ENCODE measurements at places on chromosomes 1 and 21. TPM values are rescaled to one million over a fixed set of nuclear protein-coding genes. Genes with fewer than 3 reads are reported as not detected.

- DNase-seq: no peak
- no peaks in the 10 kb centered on the region for H3K36me3 ChIP-seq
- H3K4me1 ChIP-seq: no peaks in the 10 kb centered on the region
- no peak overlapping the region for H3K27ac ChIP-seq
- H3K4me3 ChIP-seq: no peak overlapping the region
- no peaks in the 10 kb centered on the region for H3K27me3 ChIP-seq
Observed at GRCh38 chr1:99269321-99269720, 5.0 kb downstream of the PLPPR4 start.

GRCh38 chr21:45999581-46000181 is 18.1 kb downstream of the COL6A1 start:
- no peaks in the 10 kb centered on the region for H3K27me3 ChIP-seq
- no peak overlapping the region for H3K27ac ChIP-seq
- H3K36me3 ChIP-seq: no peaks in the 10 kb centered on the region
- H3K4me1 ChIP-seq: no peaks in the 10 kb centered on the region
- H3K4me3 ChIP-seq: no peak overlapping the region

- no peak for DNase-seq
- no peaks in the 10 kb centered on the region for H3K36me3 ChIP-seq
- H3K4me3 ChIP-seq: no peak overlapping the region
- H3K27ac ChIP-seq: no peak overlapping the region
Observed at GRCh38 chr1:111513410-111514020, 10.1 kb upstream of the ADORA3 start.

- H3K27ac ChIP-seq: no peak overlapping the region
- no peak for DNase-seq
- H3K4me1 ChIP-seq: no peaks in the 10 kb centered on the region
- H3K4me3 ChIP-seq: no peak overlapping the region
- no peaks in the 10 kb centered on the region for H3K36me3 ChIP-seq
Observed at GRCh38 chr1:6168947-6169586, 11.1 kb downstream of the CHD5 start.

GRCh38 chr1:41394959-41395956 is 34.0 kb downstream of the FOXO6 start:
- no peaks in the 10 kb centered on the region for H3K27me3 ChIP-seq
- H3K36me3 ChIP-seq: no peaks in the 10 kb centered on the region
- no peak overlapping the region for H3K4me3 ChIP-seq
- H3K4me1 ChIP-seq: no peaks in the 10 kb centered on the region
- no peak overlapping the region for H3K27ac ChIP-seq

DNA sequence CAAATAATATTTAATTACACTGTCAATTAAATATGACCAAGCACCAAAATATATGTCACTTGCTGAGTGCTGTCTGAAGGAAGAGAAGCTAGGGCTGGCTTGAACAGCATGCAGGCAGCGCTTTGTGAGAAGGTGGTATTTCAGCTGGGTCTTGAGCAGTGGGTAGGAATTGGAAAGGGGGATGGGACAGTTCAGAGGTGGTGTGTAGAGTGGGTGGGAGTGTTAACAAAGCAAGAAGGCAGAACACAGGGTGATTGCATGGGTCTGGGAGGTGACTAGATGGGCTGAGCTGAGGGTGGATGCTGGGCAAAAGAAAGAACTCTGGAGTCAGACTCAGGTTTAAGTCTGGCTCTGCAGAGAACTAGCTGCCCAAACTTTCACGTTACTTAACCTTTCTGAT is 14.3 kb upstream of the ETV3 start:
- no peaks in the 10 kb centered on the region for H3K36me3 ChIP-seq
- no peak overlapping the region for H3K4me3 ChIP-seq
- no peak overlapping the region for H3K27ac ChIP-seq
- no peaks in the 10 kb centered on the region for H3K27me3 ChIP-seq
- H3K4me1 ChIP-seq: peaks cover 28% of the 10 kb centered on the region

DNA sequence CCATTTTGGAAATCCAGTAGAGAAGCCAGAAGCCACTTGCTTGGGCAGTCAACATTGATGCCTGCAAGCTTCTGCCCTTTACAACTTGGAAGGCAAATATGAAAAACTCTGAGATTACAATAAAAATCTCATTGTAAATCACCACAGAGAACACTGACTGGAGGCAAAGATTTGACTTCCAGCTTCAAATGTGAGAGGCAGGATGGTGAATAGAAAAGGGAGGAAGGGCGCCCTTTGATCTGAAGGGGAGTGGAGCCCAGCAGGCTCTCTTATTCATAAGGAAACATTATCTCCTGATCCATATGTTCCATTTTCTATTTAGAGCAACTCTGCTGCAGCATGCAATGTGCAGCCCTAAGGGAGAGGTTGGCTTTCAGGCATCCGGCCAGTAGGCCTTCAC is 348.3 kb downstream of the AJAP1 start:
- no peak for DNase-seq
- H3K27me3 ChIP-seq: no peaks in the 10 kb centered on the region
- H3K4me1 ChIP-seq: no peaks in the 10 kb centered on the region
- no peaks in the 10 kb centered on the region for H3K36me3 ChIP-seq
- no peak overlapping the region for H3K27ac ChIP-seq
- no peak overlapping the region for H3K4me3 ChIP-seq

GRCh38 chr1:234564035-234565029 is 45.6 kb downstream of the IRF2BP2 start:
- H3K27ac ChIP-seq: no peak overlapping the region
- no peak overlapping the region for H3K4me3 ChIP-seq
- no peaks in the 10 kb centered on the region for H3K27me3 ChIP-seq
- no peaks in the 10 kb centered on the region for H3K36me3 ChIP-seq
- no peaks in the 10 kb centered on the region for H3K4me1 ChIP-seq
- no peak for DNase-seq

GRCh38 chr1:23290836-23291565 is 53.1 kb downstream of the HNRNPR start:
- DNase-seq: no peak
- H3K27me3 ChIP-seq: no peaks in the 10 kb centered on the region
- peaks cover 3% of the 10 kb centered on the region for H3K36me3 ChIP-seq
- no peak overlapping the region for H3K27ac ChIP-seq

DNA sequence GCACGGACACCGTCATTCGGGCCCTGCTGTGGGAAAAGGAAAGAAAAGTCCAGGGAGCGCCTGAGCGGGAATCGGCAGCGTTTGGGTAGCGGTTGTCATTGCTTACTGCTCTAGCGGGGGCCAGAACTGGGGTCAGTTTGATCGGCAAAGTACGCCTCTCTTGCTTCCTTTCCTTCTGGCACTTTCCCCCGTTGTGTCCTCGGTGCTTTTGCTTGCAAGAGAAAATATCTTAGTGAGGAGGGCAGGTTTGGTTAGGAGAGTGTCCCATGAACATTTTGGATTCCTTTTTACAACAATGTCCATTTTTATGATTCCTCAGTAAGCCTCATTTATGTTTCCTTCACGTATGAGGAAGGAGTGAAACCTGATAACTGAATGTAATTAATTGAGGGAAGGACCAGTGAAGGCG is 670 bp downstream of the ST3GAL3 start:
- peak overlapping the region; percentile 66 for H3K4me3 ChIP-seq
- H3K27me3 ChIP-seq: no peaks in the 10 kb centered on the region
- no peak for DNase-seq
- H3K36me3 ChIP-seq: peaks cover 18% of the 10 kb centered on the region
- H3K4me1 ChIP-seq: peaks cover 16% of the 10 kb centered on the region
- no peak overlapping the region for H3K27ac ChIP-seq

GRCh38 chr21:31665397-31665796 is 5.9 kb downstream of the SOD1 start:
- H3K27me3 ChIP-seq: no peaks in the 10 kb centered on the region
- peak overlapping the region; percentile 8 for H3K27ac ChIP-seq
- peaks cover 38% of the 10 kb centered on the region for H3K4me1 ChIP-seq
- no peak for DNase-seq

- DNase-seq: no peak
- no peak overlapping the region for H3K27ac ChIP-seq
- H3K4me1 ChIP-seq: no peaks in the 10 kb centered on the region
- no peaks in the 10 kb centered on the region for H3K27me3 ChIP-seq
Observed at GRCh38 chr1:61754545-61754944, 12.3 kb downstream of the PATJ start.

DNA sequence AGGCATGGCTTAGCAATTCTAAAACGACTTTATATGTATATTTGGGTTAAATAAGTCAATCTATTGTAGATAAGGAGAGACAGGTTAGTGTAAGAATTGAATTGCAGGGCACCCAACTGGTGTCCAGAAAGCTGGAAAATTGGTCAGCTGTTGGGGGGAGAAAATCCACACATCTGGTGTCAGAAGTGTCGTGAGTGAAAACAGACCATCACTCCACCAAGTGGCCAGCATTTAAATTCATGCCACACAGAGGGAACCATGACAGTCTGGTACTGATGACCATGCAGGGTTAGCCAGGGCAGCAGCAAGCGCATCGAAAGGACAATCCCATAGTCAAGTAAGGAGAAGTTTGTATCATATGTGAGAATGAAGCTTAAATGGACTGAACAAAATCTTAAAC is 11.7 kb downstream of the LAX1 start:
- DNase-seq: no peak
- no peaks in the 10 kb centered on the region for H3K27me3 ChIP-seq
- peaks cover 42% of the 10 kb centered on the region for H3K36me3 ChIP-seq
- no peak overlapping the region for H3K4me3 ChIP-seq
- no peak overlapping the region for H3K27ac ChIP-seq

DNA sequence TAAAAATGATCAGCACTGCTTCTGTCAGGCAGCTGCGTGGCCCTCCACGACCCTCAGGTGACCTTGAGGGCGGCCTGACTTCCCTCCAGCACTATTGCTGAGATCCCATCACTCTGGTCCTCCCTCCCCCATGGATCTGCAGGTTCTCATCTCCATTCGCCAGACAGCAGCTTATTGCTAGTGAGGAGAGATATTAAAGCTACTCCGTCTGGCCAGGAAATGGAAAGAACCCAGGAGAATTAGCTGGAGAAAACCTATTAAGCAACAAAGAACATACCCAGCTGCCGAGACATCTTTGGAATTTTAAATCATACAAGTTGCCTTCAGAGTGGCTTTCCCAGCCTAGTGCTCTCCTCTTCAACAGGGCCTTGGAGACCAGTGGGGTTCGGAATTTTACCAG is 25.7 kb upstream of the KCNN3 start:
- no peak overlapping the region for H3K4me3 ChIP-seq
- no peak overlapping the region for H3K27ac ChIP-seq
- H3K36me3 ChIP-seq: no peaks in the 10 kb centered on the region
- H3K27me3 ChIP-seq: no peaks in the 10 kb centered on the region
- H3K4me1 ChIP-seq: no peaks in the 10 kb centered on the region

GRCh38 chr1:29876902-29877301 is 640.6 kb downstream of the PTPRU start:
- H3K27ac ChIP-seq: no peak overlapping the region
- no peak overlapping the region for H3K4me3 ChIP-seq
- no peaks in the 10 kb centered on the region for H3K4me1 ChIP-seq
- DNase-seq: no peak
- H3K36me3 ChIP-seq: no peaks in the 10 kb centered on the region
- peaks cover 8% of the 10 kb centered on the region for H3K27me3 ChIP-seq

DNA sequence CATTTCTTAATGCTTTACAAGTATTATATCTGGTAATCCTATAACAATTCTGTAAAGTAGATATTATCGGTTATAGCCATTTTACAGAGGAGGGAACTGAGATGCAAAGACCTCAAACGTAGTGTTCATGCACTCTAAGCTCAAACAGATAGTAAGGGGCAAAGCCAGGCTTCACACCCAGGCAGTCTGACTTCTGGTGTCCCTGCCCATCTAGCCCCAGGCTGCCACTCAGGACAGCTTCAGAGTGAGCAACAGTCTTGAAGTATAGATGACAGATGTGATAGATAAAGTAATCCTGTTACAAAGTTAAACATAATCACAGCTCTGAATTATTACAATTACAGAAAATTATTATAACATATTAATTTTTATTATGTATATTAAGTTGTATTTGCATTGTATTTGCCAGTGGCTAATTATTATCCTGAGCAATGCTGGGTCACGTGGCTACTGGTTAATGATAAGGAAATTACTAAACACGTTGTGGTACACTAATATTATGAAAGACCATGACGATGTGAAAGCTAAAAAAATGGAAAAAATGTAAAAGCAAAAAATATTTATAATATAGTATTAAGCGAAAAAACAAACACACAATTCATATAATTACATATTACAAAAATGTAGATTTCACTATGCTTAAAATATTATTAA is 6.1 kb upstream of the TRAF3IP3 start:
- H3K4me1 ChIP-seq: peaks cover 38% of the 10 kb centered on the region
- no peak overlapping the region for H3K4me3 ChIP-seq
- no peak for DNase-seq

DNA sequence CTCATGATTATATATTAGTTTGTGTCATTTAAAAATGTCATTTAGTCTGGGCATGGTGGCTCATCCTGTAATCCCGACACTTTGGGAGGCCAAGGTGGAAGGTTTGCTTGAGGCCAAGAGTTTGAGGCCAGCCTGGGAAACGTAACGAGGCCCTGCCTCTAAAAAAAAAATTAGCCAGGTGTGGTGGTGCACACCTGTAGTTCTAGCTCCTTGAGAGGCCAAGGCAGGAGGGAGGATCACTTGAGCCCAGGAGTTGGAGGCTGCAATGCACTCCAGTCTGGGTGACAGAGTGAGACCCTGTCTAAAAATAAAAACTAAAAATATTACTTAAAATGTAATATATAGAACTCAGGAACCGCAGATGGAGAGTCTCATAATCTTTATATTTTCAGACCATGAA is 34.6 kb downstream of the RUNX3 start:
- H3K4me3 ChIP-seq: no peak overlapping the region
- H3K27me3 ChIP-seq: no peaks in the 10 kb centered on the region
- H3K4me1 ChIP-seq: peaks cover 41% of the 10 kb centered on the region
- DNase-seq: no peak

DNA sequence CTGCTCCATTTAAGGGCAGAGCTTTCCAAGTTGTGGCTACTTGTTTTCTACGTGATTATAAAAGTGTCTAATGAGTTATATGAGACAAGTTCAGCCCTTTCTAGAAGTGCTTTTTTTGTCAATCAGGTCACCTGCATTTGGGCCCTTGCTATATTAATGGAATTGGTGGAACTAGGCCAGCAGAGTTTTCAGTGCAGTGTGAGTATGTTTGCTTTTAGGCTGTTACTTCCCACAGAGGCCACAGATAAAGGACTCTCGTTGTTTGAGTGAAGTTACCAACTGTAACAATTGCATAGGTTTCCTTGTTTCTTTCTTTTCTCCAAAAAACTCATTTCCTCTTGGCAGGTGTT is 10.9 kb downstream of the SMAP2 start:
- H3K27ac ChIP-seq: peak overlapping the region; percentile 96
- DNase-seq: no peak
- peaks cover 80% of the 10 kb centered on the region for H3K4me1 ChIP-seq
- no peaks in the 10 kb centered on the region for H3K36me3 ChIP-seq
- peak overlapping the region; percentile 1 for H3K4me3 ChIP-seq
- no peaks in the 10 kb centered on the region for H3K27me3 ChIP-seq

Gene KRTAP11-1
- not detected for total RNA-seq

Gene TRIM46
- total RNA-seq: 9.8 TPM

Gene KPRP
- total RNA-seq: not detected

Gene CDC20
- 0.88 TPM for total RNA-seq

Gene TACSTD2
- total RNA-seq: not detected

Gene APCS
- total RNA-seq: not detected

Gene LIPI
- total RNA-seq: not detected

Gene SH2D1B
- total RNA-seq: 1.5 TPM

Gene CD160
- total RNA-seq: 4.3 TPM

Gene CDC42BPA
- 0.33 TPM for total RNA-seq

Gene NLRP3
- total RNA-seq: 2.9 TPM

Gene CNN3
- 3.7 TPM for total RNA-seq
